ENCODE measurements at places on chromosomes 11 and 22. TPM values are rescaled to one million over a fixed set of nuclear protein-coding genes. Genes with fewer than 3 reads are reported as not detected.
A peak's percentile ranks its signal among the peaks of the same experiment; 100 is the strongest.

DNA sequence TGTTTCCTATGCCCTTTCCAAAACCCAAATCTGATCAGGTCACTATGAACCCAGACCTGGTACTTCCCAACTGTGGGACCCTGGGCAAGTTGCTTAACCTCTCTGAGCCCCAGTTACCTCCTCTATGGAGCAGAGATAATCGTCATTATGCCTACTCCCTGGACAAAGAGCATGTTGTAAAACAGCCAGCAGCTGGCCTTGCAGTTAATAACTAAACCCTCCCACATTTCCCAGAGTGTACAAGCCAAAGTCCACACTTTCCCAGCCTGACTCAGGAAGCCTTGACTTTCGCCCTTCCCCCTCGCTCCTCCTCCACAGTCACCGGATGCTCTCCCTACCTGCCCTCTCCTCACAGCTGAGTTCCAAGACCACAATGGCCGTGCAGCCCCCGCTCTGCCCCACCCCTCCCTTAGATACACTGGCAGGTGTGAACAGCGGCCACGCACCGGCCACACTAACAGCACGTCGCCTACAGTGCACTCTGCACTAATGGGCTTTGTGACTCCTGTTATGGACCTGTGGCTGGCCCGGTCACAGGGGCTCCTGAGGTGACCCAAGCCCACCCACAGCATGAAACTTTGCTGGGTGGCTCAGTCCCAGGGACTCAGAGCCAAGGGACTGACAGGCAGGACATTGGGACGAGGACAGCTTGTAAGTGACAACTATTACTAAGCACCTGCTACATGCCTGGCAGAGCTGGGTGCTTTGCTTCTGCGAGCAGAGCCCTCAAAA lies 15.6 kb upstream of the MFNG start:
- H3K4me3 ChIP-seq: no peak overlapping the region
- peaks cover 21% of the 10 kb centered on the region for H3K4me1 ChIP-seq
- no peak for DNase-seq
- no peaks in the 10 kb centered on the region for H3K27me3 ChIP-seq
- H3K27ac ChIP-seq: peak overlapping the region; percentile 13

GRCh38 chr11:69962152-69962551 lies 116.0 kb upstream of the ANO1 start:
- H3K27ac ChIP-seq: no peak overlapping the region
- no peaks in the 10 kb centered on the region for H3K4me1 ChIP-seq
- no peak overlapping the region for H3K4me3 ChIP-seq
- no peaks in the 10 kb centered on the region for H3K36me3 ChIP-seq
- H3K27me3 ChIP-seq: peaks cover 15% of the 10 kb centered on the region

- H3K4me1 ChIP-seq: no peaks in the 10 kb centered on the region
- H3K27ac ChIP-seq: no peak overlapping the region
- H3K27me3 ChIP-seq: no peaks in the 10 kb centered on the region
- DNase-seq: no peak
- no peaks in the 10 kb centered on the region for H3K36me3 ChIP-seq
Observed at GRCh38 chr11:28017816-28018215, 90.1 kb downstream of the KIF18A start.

DNA sequence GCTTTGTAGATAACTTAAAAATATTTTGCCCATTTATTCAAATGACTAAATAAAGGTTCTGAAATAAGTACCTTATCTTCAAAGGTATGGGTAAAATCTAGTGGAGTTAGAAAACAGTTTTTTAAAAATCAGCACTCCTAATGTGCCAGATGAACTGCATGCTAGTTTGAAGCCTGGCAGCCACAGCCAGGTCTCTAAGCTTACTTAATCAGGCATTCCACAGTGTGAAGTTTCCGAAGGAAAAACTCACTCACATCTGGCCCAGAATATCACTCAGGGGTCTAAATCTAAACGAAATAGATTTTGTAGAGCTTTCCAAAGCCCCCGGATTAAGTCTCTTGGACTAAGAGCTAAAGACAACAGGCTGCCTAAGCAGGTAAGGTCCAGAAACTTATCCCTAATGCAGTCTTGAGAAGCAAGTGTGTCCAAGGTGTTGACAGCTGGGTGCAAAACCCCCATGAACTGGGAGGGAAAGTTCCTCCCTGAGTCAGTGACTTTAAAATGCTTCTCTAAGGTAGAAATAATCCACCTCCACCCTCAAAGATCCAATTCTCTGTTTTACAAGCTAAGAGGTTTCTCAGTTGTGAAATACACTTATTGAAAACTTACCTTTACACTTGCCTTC lies 157.6 kb downstream of the FCHSD2 start:
- no peak overlapping the region for H3K4me3 ChIP-seq
- no peak overlapping the region for H3K27ac ChIP-seq
- no peak for DNase-seq
- H3K36me3 ChIP-seq: no peaks in the 10 kb centered on the region
- peaks cover 12% of the 10 kb centered on the region for H3K4me1 ChIP-seq

DNA sequence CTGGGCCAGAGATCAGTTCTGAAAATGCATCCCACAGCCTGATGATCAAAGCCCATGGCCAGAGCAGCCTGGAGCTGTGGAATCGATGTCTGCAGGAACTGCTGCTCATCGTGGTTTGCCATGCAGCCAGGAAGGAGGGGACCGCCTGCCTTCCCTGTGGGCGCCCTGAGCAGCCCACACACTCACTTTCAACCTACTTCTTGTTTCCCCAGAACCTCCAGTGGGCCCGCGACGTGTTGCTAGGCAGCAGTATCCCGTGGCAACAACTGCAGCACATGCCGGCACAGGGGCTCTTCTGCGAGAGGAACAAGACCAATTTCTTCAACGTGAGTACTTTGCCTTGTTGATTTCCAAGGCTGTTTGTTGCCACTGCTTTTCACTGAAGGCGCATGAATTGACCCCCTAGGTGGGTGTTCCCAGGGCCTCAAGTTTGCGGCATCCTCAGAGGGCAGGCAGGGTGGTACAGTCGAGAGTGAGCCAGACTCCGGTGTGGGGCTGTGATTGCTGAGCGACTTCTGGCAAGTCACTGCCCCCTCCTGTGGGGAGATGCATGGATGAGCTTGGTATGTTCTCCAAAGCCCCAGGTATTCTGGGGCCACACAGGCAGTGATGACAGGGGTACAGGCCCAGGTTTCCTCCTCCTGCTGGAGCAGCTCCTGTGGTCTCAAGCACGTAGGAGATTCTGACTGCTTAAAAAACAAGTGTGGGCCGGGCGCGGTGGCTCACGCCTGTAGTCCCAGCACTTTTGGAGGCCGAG lies 47.0 kb upstream of the SUSD2 start:
- DNase-seq: no peak
- H3K36me3 ChIP-seq: no peaks in the 10 kb centered on the region
- no peak overlapping the region for H3K27ac ChIP-seq

DNA sequence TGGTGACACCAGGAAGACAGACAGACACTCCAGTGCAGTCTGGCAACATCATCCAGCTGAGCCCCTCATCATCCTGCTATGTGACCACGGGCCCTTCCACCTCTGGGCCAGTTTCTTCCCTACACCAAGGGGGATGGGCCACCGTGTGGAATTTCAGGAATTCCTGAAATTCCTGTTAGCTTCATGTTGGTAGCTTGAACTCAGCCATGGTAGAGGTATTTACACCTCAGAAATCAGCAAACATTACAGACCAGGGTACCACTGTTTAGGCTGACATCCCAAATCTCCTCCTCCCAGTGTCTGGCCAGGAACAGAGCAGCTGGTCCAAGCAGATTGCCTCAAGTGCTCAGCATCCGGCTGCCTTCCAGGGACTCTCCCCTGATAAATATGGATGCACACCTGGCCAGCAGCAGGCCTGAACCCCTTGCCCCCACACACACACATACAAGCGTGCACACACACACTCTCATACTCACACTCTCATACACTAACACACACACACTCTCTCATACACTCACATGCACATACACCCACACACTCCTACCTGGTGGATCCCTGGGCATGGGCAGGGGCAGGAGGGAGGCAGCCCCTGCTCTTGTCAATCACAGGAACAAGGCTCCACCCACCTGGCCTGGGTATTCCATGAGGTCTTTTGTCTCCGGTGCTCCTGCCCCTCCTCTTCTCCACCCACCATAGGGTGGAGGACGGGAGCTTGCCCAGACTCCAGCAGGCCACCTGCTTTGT lies 85.2 kb downstream of the BUD13 start:
- H3K36me3 ChIP-seq: no peaks in the 10 kb centered on the region
- H3K4me1 ChIP-seq: no peaks in the 10 kb centered on the region
- no peak for DNase-seq
- no peak overlapping the region for H3K27ac ChIP-seq

- H3K27ac ChIP-seq: no peak overlapping the region
- H3K4me3 ChIP-seq: no peak overlapping the region
- H3K36me3 ChIP-seq: no peaks in the 10 kb centered on the region
Observed at GRCh38 chr11:103700622-103701021, 335.8 kb upstream of the DDI1 start.

GRCh38 chr22:39514373-39514973 lies 5.9 kb upstream of the ATF4 start:
- peaks cover 13% of the 10 kb centered on the region for H3K4me1 ChIP-seq
- DNase-seq: no peak
- H3K36me3 ChIP-seq: no peaks in the 10 kb centered on the region
- H3K27ac ChIP-seq: no peak overlapping the region
- H3K27me3 ChIP-seq: no peaks in the 10 kb centered on the region
- H3K4me3 ChIP-seq: no peak overlapping the region

DNA sequence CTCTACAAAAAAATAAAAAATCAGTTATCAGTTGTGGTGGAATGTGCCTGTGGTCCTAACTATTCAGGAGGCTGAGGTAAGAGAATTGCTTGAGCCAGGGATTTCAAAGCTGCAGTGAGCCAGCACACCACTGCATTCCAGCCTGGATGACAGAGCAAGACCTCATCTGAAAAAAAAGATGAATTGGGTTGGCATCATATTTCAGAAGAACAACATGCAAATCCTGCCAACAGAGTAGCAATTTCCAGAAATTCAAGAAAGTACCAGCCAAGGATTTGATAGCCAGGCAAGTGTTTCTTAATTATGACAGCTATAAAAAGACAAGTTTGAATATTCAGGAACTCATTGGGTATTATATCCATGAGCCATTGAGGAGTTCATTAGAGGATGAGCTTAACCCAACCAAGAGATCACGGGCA lies 75.2 kb downstream of the USP47 start:
- peaks cover 11% of the 10 kb centered on the region for H3K36me3 ChIP-seq
- DNase-seq: peak; percentile 20
- H3K27ac ChIP-seq: peak overlapping the region; percentile 3

GRCh38 chr11:44652901-44653644 lies 73.7 kb upstream of the TSPAN18 start:
- H3K27me3 ChIP-seq: no peaks in the 10 kb centered on the region
- no peak for DNase-seq
- no peaks in the 10 kb centered on the region for H3K36me3 ChIP-seq
- H3K4me3 ChIP-seq: no peak overlapping the region

DNA sequence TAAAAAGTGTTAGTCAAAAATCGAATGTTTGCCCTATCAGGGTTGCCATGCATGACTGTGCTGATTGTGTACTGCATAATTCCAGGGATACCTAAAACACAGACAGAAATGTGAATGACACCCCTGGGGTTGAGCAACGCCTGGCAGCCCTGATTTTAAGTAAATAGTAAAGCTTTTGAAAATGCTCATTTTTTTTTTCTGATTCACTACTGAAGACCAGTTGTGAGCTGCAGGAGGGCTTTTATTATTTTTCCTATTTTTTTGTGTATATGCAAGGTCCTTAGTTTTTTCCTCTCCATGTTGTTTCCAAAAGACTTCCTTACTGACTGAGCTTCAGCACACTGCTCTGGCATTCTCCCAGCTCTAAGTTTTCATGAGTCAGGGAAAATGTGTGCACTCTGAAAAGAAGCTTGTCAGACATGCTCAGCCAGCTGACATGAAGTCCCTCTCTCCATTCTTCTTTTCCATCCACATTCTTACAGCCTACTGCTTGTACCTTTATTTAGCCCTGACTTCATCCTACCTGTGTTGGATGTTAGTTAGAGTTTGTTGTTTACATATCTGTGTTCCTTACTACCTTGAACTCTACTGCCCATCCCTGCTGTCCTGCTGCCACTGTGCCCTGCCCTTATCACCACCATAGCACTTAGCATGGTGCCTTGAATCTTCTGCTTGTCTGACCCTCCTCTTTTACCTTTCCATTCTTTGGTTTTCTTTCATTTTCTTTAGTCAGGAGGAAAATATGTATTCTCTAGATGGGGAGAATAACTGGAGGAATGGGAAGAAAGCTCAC lies 79.5 kb downstream of the HORMAD2 start:
- DNase-seq: no peak
- H3K27ac ChIP-seq: no peak overlapping the region
- no peaks in the 10 kb centered on the region for H3K36me3 ChIP-seq
- no peaks in the 10 kb centered on the region for H3K27me3 ChIP-seq

- H3K4me1 ChIP-seq: peaks cover 19% of the 10 kb centered on the region
- H3K4me3 ChIP-seq: peak overlapping the region; percentile 86
- H3K27ac ChIP-seq: peak overlapping the region; percentile 90
- H3K36me3 ChIP-seq: no peaks in the 10 kb centered on the region
- no peak for DNase-seq
Observed at GRCh38 chr11:32893093-32893342, 407 bp downstream of the QSER1 start.

DNA sequence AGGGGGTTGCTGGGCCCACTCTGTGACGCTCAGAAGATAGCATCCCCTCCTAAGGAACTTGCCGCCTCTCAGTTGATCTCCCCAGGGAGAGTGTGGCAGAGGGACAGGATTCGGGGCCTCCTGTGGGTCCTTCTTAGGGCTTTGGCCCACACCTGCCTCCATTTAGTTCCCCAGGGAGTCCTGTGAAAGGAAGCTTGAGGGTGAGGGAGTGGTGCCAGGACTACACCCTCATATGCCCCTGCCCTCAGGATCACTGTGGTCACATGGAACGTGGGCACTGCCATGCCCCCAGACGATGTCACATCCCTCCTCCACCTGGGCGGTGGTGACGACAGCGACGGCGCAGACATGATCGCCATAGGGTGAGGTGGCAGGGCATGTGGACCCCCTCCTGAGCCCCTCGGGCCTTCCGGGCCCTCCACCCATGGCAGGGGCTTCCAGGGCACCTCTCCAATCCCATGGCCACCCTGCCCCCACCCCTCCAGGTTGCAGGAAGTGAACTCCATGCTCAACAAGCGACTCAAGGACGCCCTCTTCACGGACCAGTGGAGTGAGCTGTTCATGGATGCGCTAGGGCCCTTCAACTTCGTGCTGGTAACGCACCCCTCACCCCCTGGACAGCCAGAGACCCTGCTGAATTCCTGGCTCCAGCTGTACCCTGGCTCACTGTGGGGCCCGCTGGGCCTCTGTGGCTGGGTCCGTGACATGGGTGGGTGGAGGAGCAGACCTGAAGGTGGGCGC lies 3.5 kb downstream of the INPP5J start:
- no peaks in the 10 kb centered on the region for H3K36me3 ChIP-seq
- H3K4me3 ChIP-seq: no peak overlapping the region
- no peaks in the 10 kb centered on the region for H3K27me3 ChIP-seq
- no peak overlapping the region for H3K27ac ChIP-seq

GRCh38 chr22:38419121-38419857 lies 35.7 kb downstream of the KCNJ4 start:
- no peak overlapping the region for H3K4me3 ChIP-seq
- no peaks in the 10 kb centered on the region for H3K4me1 ChIP-seq
- H3K36me3 ChIP-seq: no peaks in the 10 kb centered on the region

The POU2AF2 gene
- total RNA-seq: 0.86 TPM

The MS4A4A gene
- 5.8 TPM for total RNA-seq

The JAML gene
- total RNA-seq: 0.82 TPM

The FGF4 gene
- not detected for total RNA-seq

The STIM1 gene
- 45.9 TPM for total RNA-seq

The TSPAN18 gene
- total RNA-seq: 9.1 TPM
